ENCODE measurements at places on chromosomes 3 and 15.

- no peak for DNase-seq
Observed at GRCh38 chr3:189593581-189593980, 37.6 kb upstream of the TP63 start.

- DNase-seq = no peak
Observed at GRCh38 chr15:49857496-49858475, 236.9 kb downstream of the DTWD1 start.

GRCh38 chr3:133413161-133414020, 13.5 kb downstream of the BFSP2 start:
- DNase-seq = peak; percentile 78

- no peak for DNase-seq
Observed at GRCh38 chr15:99974246-99974645, 241.0 kb upstream of the LYSMD4 start.

- peak; percentile 32 for DNase-seq
Observed at GRCh38 chr3:28972921-28973320, 307.9 kb upstream of the RBMS3 start.

- DNase-seq = peak; percentile 58
Observed at GRCh38 chr3:105907777-105908176, 39.0 kb upstream of the CBLB start.

- DNase-seq = no peak
Observed at GRCh38 chr3:40019376-40019775, 210.0 kb downstream of the MYRIP start.

GRCh38 chr3:194874783-194875182, 189.1 kb downstream of the FAM43A start:
- no peak for DNase-seq

DNA sequence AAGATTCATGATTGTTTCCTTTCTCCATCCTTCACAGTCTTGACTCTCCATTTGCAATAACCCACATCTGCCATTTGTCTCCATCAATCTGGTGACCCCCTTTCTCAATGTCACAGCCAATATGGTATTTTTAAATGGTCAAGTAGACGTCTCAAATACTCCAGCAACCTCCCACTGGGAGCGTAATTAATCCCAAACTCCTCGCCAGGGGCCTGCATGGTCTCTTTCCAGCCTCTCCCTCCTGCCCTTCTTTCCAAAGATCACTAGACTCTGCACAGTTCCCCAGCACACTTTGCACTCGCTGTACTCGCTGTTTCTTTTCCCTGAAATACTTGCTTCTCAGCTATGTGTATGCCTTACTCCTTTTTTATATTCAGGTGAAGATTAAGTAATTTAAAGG, 115.3 kb downstream of the PLCH1 start:
- no peak for DNase-seq

DNA sequence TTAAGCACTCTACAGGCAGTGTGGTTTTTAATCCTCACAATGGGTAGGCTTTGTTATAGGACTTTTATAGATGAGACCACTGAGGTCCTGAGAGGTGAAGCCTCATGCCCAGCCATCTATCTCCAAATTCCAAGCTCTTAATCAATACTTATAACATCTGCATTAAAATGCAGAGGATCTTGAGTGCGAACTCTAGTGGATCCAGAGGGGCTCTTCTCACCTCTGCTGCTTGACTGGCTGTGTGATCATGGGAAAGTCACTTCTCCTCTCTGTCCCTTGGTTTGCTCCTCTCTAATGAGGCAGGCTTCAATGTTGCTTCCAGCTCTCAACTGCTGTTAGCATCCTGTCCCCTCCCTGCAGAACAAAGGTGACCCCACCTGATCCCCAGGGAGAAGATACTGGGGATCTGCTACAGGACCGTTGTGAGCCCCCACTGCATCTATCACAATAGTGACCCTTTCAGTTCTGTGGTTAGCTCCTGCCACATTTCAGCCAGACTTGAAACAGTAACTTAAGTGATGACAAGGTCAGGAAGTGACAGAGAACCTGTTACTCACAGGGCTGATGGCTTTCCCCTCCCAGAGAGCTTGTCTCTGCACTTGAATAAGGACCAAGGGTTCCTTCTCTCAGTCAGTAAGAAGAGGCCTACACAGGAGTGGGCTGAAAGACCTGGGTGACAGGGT, 1.3 kb downstream of the SLC27A2 start:
- no peak for DNase-seq

DNA sequence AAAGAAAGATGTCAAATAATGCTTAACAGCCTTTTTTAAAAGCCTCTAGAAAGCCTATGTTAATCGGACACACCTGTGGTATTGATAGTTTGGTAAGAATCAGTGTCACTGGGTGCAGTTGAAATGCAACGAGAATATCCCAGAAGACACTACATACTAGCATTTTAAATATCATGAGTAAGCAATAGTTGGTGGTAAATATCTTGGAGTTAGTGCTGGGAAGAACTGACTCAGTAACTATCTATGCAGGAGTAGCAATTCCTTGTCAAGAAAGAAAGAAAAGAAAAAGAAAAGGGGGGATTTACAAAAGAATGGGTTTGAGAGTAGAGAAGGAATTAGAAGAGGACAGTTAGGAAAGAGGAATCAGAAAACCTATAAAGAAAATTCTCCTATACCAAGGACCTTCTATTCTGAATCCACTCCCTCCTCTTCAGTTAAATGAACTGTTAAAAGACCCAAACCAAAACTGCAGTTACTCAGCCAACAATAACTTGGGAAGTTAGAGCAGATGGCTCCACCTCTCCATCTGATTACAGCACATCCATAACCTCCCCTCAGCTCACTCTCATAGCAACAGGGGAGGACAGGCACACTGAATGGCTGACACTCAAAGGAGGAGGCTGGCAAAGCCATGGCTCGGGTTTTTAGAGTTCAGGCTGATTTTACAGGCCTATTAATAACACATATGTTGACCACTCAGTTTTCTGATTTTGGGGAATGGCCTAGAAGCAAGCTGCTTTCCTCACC, 207.6 kb upstream of the MDFIC2 start:
- no peak for DNase-seq

DNA sequence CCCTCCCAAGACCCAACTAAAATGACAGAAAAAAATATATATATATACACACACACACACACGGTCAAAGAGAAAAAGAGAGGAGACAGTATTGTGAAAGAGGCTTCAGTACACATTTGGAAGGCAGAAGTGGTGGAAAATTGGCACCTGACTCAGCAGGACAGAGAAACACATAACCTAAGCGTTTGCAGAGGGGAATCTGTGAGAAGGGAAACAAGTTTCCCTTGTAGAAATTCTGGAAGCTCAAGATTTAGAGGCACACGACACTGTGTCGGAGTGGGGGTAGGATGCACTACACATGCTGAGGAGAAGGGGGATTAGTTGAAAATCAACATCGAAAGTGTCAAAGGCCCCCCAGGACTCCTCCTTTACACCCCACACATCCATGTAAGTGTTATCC, 53.1 kb downstream of the PAK2 start:
- DNase-seq = no peak

DNA sequence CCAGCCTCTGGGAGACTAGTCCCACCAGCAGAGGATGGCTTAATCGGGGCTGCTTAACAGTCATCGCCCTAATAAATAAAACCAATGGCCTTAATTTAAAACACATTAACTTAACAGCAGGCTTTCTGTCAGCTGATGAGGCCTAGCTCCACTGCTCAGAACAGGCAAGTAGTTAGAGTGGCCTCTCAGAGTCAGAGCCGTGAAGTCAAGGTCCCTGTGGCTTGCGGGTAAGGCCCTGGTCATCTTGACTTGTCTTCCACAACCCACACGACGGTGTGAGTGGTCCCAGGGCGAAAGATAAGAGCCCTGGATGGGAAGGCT, 11.8 kb downstream of the XXYLT1 start:
- DNase-seq = peak; percentile 18

GRCh38 chr15:100880139-100880896, 687 bp downstream of the ALDH1A3 start:
- DNase-seq = no peak

- no peak for DNase-seq
Observed at GRCh38 chr3:31565288-31565687, 32.6 kb downstream of the STT3B start.

GRCh38 chr15:25469377-25469776, 30.6 kb upstream of the UBE3A start:
- no peak for DNase-seq

Data from foreskin melanocyte (primary cell).